ENCODE measurements at places on chromosomes 6 and 20.

GRCh38 chr6:147192278-147192911 lies 11.8 kb upstream of the STXBP5 start:
- DNase-seq: no peak

DNA sequence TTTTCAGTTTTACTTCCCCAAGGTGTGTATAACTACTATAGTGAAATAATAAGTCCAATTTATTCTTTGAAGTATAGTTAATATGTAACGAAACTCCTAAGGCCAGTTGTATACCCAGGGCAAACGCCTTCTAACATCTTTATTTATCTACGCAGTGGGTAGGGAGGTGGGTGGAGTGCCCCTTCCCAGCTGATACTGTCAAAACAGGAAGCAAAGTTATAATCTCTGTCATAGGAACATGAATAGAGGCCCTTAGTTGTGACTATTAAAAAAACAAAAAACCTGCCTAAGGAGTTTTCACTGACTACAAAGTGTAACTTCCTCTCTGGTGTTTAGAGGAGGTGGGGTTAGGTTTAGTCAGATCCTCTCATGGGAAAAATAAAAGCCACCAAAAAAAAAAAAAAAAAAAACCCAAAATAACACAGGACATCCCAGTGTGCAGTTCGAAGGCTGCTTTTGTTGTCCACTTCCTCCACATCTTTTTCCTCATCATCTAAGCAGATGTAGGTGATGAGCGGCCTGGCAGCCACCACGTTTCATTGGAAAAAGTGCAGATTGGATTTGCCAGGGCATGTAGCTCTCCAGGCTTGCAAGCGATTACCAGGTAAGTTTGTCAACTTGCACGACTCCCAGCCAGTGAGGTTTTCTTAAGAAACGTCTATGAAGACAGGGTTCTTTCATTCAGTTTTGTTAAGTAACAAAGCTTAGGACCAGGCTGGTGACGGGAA lies 58.7 kb downstream of the UTRN start:
- peak; percentile 49 for DNase-seq

DNA sequence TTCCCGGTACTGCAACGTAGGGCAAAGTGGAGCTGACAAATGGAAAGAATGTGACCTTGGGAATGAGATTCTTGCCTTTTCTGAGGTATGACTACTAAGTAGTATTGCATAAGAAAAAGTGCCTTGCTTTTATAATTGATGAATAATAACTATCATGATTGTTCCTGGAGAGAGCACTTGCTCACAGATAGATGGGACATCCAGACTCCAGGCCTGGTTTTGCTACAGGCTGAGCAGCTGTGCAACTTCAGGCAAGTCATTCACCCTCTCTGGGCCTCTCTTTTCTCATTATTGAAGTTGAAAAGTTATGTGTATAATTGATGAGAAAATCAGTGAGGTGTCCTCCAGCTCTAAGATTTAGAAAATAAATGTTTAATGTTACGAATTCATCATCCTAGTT lies 53.6 kb upstream of the MBOAT1 start:
- no peak for DNase-seq

DNA sequence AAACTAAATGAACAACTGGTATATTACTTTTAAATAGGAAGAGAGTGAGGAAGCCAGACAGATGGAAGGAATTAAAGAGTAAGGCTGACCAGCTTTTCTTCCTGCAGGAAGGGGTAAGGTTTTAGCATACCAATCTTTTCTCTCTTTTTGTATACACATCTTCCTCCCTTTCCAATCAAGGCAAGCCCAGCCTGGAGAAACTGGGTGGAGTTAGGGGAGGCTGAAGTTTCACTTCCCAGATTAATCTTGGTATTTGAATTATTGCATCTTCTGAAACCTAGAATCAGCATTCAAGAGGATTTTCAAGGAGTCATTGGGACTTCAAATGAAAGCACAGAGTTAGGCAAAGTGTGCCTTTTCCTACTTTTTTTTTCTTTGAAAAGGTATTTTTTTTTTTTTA lies 33.1 kb downstream of the TMEM14A start:
- no peak for DNase-seq

DNA sequence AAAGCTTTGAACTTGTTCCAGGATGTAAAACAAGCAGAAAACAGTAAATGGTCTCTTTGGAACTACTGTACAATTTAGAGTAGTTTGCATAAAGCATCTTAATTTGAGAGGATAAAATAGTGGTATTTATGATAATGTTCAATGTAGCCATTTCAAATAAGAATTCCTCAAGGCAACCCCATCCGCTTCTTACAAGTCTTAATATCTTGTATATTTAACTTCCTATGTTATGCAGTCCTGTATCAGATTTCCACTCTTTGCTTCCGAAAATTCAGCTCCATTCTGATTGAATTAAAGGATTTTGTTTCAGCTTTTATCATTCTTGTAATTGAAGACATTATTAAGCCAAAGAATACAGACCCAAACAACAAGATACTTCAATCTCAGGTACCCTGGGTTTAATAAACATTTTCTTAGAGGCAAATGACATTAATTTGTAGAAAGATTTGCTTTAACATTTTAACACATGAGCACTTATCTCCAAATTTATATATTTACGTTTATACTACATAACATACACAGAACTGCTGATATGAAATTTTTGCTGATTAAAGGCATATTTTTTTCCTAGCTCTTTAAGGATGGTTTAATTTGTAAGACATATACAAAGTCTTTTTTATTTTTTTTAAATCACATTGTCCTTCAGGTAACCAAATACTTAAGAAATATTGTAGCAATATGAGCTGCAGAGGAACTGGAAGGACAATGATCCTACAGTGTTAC lies 131.1 kb upstream of the BEND3 start:
- DNase-seq: no peak

- DNase-seq: no peak
These were observed 48.8 kb downstream of the RBM38 start for GRCh38 chr20:57439993-57440392.

DNA sequence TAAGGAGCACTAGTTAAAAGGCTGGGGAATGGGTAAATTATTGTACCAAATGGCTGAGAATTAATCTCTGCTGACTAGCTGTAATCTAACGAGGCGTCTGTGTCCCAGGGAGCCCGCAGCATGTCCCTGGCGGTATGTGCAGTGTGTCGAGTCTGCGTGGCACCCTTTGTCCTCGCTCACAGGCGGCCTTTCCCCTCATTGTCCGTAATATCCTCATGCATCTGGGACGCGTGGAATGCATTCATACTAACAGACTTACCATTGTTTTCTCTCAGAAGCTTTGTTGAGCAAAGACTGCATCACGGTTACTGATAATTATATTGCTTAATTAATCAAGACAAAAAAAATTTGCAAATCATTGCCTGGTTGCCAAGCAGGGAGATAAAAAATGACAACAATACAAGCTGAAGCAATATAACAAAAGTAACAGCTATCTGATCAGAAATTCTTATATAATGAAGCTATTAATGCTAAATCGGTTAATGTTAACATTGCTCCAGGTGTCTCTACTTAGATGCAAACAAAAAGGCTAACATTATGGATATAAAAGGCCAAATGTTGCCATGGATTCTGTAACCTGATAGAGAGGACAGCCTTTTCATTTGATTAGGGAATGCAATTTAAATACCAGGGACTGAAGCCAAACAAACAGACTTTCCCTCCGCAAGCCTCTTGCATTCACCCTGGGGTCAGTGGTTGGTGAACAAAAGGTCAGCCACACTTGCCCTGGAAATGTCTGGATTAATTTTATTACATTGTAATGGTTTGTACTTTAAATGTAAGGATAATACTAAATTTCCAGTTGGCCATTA lies 124.8 kb downstream of the INSM1 start:
- DNase-seq: no peak

- DNase-seq: no peak
These were observed 157.5 kb upstream of the TBX18 start for GRCh38 chr6:84921891-84922290.

DNA sequence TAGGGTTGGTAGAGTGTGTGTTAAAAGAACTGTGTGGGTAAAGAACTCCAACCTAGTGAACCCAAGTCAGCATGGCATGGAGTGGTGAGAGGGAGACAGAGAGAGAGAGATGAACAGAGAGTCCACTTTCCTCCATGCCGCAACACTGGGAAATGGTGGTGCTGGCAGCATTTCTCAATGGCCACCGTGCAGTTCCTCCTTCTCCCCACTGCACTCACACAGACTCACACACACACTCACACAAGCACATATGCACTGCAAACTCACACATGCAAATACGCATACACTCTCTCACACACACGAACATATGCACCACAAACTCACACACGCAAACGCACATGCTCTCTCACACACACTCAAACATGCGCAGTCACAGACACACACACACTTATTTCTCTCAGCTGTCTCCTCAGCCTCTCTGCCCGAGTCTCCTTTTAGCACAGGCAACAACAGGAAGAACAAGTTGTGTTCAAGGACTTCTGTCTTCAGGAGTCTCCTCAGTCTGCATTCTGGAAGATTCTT lies 66.5 kb upstream of the LY86 start:
- no peak for DNase-seq

- no peak for DNase-seq
These were observed 203.2 kb upstream of the MAP3K7 start for GRCh38 chr6:90790058-90790457.

- no peak for DNase-seq
These were observed 541.5 kb downstream of the CD83 start for GRCh38 chr6:14658886-14659561.

DNA sequence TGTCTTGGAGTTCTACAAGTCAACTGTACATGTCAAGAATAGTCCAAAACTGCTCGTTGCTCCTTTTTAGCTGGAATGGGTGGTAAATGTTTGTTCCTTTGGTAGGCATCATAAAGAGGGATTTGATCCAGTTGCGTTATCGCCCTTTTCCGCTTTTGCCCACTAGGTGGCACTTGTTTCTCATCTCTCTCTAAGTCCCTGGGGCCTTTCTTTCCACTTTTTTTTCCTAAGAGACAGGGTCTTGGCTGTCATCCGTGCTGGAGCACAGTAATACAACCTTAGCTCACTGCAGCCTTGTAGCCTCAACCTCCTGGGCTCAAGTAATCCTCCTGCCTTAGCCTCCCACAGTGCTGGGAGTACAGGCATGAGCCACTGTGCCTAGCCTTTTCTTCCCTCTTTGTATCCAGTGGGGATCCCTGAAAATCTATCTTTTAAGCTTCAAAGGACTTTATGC lies 20.7 kb downstream of the GTPBP2 start:
- peak; percentile 8 for DNase-seq

- DNase-seq: no peak
These were observed 168.8 kb downstream of the BCAS1 start for GRCh38 chr20:53901497-53902096.

GRCh38 chr20:8534368-8535160 lies 402.5 kb downstream of the PLCB1 start:
- DNase-seq: no peak

GRCh38 chr20:31570735-31571617 lies 34.1 kb upstream of the ID1 start:
- no peak for DNase-seq

DNA sequence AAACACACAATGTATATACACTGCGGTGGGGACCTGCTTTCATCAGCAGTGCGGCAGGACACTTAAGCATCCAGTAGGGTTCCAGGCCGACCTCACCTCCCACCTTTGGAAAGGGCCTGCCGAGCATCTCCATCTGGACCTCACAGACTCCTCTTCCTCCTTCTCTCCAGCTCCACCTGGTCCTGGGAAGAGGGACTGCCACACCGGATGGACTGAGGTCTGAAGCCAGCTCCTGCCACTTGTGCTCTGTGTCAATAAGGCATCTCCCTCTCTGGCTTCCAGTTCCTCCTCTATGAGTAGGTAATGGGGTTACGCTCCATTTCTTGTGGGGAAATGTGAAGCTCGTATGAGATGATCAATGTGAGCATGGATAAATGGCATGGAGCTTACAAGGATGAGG lies 19.1 kb upstream of the NNAT start:
- no peak for DNase-seq

DNA sequence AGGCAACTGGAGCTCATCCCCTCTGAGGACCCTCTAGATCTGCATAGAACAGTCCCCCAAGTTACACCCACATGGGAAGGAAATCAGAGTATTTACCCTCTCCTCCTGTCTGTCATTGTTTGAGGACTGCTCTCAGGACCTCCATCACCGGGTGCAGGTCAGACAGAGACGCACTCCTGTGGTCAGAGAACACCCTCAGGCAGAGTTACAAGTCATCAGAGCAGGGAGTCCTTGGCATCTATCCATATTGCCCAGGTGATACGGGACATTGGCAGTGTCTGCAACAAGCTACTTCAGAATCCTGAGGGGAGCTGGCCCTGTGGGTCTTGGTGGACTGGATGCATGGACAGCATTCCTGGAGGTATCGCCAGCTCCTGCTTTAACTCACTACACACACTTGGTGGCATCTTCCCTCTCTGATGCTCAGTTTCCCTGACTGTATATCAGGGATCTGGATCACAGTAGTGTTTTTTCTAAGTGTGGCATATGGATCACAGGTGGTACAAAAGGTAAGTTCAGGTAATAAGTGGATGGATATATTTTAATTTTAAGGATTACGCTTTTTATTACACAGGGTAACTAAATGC lies 15.1 kb upstream of the ISM1 start:
- DNase-seq: no peak

- DNase-seq: no peak
These were observed 1.2 kb downstream of the TREML2 start for GRCh38 chr6:41199552-41200246.

DNA sequence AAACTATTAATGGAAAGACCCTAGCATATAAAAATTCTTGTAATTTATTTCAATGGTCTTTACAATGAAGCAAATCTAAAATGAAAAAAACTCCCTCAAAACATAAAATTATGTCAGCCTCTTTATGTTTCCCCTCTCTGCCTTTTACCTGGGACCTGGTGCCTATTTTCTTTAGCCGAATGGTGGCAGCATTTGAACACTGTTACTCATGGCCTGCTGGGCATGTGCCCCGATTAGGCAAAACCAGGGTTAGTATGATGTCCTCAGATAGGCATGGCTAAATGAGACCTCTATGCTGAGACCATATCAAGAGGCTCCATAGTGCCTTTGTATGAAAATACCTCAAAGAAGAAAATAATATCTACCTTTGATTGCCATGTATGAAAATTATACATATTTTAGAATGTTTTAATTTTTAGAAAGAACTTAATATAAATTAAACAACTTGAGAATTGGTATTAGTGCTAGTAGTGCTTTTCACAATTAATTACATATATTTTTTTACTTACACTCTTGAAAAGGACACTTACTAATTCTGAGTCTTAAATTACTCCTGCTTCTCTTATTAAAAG lies 22.5 kb upstream of the C6orf58 start:
- no peak for DNase-seq

- no peak for DNase-seq
These were observed 751.3 kb upstream of the ADGRB3 start for GRCh38 chr6:67883500-67884366.

- DNase-seq: no peak
These were observed 25.4 kb downstream of the FBXO9 start for GRCh38 chr6:53090576-53090975.

DNA sequence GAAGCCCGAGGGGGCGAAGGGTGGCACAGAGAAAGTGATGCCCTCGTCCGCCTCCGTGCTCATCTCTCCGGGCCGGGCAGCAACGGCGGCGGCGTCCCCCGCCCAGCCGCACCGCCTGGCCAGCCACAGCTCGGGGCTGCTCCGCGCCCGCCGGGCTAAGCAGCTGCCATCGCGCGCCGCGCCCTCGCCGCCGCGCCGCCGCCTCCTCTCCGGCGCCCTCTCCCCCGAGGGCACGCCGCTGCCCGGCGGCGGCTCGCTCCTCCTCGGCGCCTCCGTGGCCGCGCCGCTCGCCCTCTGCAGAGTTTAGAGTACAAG lies 225 bp downstream of the MAP3K5 start:
- DNase-seq: no peak

All from T-helper 22 cell (primary cell).